ENCODE measurements at places on chromosomes 6 and 20. TPM values are rescaled to one million over a fixed set of nuclear protein-coding genes. Genes with fewer than 3 reads are reported as not detected.

GRCh38 chr6:132390451-132390850 is 10.8 kb downstream of the MOXD1 start:
- H3K4me3 ChIP-seq = no peak overlapping the region
- no peak for DNase-seq
- no peak overlapping the region for H3K27ac ChIP-seq
- no peaks in the 10 kb centered on the region for H3K27me3 ChIP-seq
- H3K36me3 ChIP-seq = peaks cover 26% of the 10 kb centered on the region
- H3K4me1 ChIP-seq = peaks cover 27% of the 10 kb centered on the region

- H3K4me1 ChIP-seq = no peaks in the 10 kb centered on the region
- H3K36me3 ChIP-seq = no peaks in the 10 kb centered on the region
Measured at GRCh38 chr20:46640536-46641311, 10.5 kb downstream of the SLC13A3 start.

DNA sequence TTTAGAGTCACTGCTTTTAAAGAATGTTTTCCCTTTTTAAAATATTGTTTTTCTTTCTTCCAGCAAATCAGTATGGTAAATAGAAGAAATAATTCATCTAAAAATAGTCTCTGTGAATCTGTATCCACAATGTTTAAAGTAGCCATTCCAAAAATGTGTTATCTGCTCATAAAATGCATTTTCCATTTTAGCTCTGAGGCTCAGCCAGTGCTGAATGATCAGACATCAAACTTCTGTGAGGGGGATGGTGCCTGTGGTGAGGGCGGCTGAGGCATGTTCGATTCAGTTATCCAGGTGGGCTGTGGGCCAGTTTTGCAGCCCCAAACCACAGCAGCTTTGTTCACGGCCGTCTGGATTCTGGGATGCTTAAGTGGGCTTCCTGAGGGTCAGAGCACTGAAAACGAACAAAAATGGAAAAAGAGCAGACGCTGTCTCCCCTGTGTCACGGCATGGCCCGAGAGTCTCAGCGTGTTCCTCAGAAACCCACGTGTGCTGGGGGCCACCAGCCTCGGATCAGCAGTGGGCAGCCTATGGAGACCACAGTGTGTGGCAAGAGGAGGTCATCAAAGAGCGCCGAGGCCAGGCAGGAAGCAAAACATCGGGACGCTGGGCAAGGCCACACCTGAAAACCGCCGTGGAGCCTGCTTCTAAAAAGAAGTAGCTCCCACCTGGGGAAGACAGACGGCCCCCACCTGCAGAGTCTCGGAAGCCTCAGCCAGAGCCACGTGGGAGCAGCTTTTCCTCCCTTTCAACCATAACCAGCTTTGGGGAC is 134.9 kb upstream of the THBS2 start:
- DNase-seq = no peak
- no peak overlapping the region for H3K27ac ChIP-seq
- H3K27me3 ChIP-seq = peaks cover 11% of the 10 kb centered on the region
- H3K4me3 ChIP-seq = no peak overlapping the region

GRCh38 chr6:156545931-156546330 is 231.2 kb upstream of the ARID1B start:
- H3K4me3 ChIP-seq = no peak overlapping the region
- H3K36me3 ChIP-seq = no peaks in the 10 kb centered on the region
- H3K27ac ChIP-seq = no peak overlapping the region
- H3K27me3 ChIP-seq = peaks cover 18% of the 10 kb centered on the region

GRCh38 chr6:4805553-4806336 is 29.5 kb downstream of the CDYL start:
- H3K4me1 ChIP-seq = peaks cover 86% of the 10 kb centered on the region
- no peaks in the 10 kb centered on the region for H3K36me3 ChIP-seq
- no peaks in the 10 kb centered on the region for H3K27me3 ChIP-seq
- DNase-seq = no peak

Gene C4B
- polyA plus RNA-seq = not detected

Gene SIRPG
- 0.22 TPM for polyA plus RNA-seq

Gene LCA5
- 0.87 TPM for polyA plus RNA-seq

Gene KHDRBS2
- 7.5 TPM for polyA plus RNA-seq

Gene CST3
- 3.2 TPM for polyA plus RNA-seq

Gene HSPA1A
- polyA plus RNA-seq = 0.23 TPM

Gene HCRTR2
- not detected for polyA plus RNA-seq

Gene CFB
- 0.68 TPM for polyA plus RNA-seq

Data from naive B cell (primary cell).